GF-D8 (cell line): ENCODE measurements at places on chromosomes 12 and 14.

GRCh38 chr14:96405677-96406076, 13.7 kb downstream of the AK7 start:
- DNase-seq = no peak

DNA sequence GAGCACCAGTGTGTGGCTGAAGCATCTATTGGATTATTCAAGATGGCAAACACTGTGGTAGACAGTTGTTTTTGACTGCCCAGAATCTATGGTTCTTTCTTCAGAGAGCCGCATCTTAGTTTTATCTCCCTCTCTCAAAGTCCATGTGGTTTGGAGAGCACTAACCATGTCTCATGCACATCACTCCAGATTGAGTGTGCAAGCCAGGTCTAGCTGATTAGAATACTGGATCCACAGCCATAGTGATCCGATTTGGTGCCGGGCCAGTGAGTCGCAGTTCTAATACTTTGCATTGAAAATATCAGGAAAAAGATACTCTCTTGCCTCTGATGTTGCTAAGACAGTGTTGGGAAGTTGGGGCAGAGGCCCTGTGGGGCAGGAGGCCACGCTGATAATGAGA, 4.6 kb upstream of the SBNO1 start:
- no peak for DNase-seq

GRCh38 chr12:2779281-2779680, 15.5 kb upstream of the FKBP4 start:
- DNase-seq = no peak

DNA sequence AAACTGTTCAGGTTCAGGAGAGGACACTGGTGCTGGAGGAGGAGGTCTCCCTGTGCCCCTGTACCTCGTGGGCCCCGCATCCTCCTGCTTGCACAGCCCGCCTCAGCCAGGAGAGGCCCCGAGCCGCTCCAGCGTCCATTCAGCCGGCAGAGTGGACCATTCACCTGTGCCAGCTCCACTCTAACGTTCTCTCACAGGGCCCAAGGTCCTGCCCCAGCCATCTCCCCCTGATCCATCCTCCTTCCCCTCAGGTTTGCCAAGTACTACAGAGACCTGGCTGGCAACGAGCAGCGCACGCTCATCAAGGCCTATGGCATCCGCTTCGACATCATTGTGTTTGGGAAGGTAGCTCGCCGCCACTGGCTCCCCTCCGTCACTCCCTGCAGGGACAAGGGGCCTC, 22.2 kb downstream of the P2RX4 start:
- no peak for DNase-seq

DNA sequence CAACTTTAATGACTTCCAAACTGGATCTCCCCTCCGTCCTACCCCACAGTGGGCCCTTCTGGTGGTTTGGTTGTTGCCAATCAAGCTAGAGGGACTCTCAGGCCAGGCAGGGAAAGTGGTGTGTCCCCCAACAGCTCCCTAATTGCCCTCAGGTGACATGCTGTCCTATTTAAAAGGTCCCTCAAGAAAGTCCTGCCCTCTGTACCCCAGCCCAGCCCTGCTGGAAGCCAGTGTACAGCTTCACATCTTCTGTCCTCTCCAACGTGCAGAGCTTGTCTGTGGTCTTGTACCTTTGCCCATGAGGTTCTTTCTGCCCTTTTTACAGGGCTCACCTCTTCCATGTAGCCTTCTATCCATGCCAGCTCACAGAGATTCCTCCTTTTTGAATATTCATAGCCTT, 4.2 kb downstream of the RIN3 start:
- DNase-seq = no peak

DNA sequence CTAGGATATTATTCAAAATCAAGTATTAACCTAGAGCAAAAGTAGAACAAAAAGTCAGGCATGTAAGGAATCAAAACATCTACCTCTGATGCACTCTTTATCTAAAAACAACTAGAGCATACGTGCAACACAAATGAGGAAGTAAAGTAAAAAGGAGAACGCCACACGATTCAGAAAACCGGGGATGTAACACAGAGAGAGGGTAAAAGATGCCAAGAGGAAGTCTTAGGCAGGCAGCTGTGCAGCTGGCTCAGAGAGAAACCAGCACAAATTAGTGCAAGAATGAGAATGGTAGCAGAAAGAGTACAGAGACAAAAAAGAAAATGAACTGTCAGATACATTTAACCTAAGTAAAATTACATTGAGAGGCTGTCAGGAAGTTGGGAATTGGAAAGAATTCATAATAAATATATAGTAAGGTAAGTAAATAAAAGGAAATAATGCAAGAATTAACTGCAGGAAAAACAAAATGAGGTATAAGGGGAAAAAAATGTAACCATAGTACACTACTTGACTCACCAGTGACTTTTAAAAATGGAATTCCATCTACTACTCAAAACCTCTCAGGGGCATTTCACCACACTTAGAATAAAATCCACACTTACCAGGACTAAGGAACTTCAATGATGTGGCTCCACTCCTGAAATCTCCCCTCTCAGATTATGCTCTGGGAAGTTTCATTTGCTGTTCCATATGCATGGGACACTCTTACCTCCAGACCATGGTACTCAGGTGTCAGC, 17.1 kb downstream of the BCAT1 start:
- DNase-seq = peak; percentile 78

DNA sequence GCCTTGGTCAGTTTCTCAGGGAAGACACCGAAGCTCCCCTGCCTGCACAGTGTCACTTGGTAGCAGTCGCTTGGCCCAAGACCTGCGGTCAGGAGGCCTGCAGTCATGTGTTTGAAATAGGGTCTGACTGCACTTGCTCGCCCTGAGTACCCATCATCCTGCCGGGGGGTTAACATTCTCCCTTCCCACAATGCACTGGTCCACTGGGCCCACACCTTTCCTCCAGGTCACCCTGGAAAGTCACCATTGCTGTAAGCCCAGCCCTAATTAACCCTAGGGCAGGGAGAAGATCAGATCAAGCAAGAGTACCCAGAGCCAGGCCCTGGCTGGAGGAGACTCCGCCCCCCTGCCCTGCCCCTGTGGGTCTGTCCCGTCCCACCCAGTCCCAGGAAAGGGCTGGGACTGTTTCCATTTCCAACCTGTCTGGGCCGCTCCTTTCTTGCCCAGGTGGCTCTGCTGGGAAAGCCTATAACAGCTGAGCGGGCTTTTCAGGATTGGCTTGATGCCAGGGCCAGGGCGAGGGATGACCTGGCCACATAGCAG, 87.1 kb downstream of the ZFP36L1 start:
- DNase-seq = no peak

GRCh38 chr12:14611640-14612203, 44.0 kb upstream of the PLBD1 start:
- DNase-seq = no peak

DNA sequence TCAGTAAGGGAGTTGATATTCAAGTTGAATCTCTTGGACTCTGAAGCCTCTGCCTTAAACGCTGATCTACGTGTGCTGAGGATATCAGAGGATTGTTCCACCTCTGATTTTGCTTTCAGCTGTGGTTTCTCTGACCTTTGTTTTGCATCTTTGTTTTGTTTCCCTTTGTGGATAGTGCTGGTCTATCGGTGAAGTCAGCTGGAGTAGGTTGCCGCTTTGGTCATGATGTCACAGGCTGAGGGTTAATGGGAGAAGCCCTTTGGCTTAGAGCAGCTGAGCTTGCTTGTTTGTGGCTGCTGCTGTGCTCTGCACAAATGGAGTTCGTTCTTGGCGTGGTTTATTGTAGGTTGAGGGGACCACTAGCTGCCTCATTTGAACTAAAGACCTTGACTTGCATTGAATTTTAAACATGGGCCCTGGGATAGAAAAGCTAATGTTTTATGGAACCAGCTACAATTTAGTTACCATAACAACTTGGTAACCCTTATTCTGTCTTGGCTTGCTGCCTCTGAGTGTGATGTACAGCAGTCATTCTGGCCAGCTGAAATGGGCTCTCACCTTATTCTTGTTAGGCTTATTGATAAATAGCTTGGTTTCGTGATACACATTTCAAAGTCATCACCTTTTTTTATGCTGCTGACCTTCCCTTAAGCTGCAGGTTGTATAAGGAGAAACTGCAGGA, 284.5 kb upstream of the E2F7 start:
- DNase-seq = no peak

GRCh38 chr12:8689681-8690080, 8.1 kb upstream of the RIMKLB start:
- no peak for DNase-seq

DNA sequence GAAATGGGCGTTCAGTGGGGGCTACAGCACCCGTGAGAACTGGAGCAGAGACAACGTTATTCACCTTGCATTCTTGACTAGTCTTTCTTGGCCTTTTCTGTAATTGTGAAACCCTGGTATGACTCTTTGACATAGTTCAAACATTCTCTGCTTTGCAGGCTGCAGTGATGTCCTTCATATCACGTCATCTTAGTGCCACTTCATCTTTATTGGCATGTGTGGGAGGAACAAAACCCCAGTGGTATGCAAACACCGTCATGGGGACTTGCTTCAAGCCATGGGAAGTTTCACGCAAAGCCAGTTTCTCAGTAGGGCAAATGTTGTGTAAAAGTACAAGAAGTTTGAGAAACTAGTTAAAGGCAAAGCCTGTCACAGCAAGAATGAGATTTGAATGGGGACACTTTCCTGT, 20.2 kb upstream of the DUSP16 start:
- no peak for DNase-seq

- DNase-seq = no peak
These were observed 42.0 kb downstream of the LTBP2 start for GRCh38 chr14:74569806-74570591.

DNA sequence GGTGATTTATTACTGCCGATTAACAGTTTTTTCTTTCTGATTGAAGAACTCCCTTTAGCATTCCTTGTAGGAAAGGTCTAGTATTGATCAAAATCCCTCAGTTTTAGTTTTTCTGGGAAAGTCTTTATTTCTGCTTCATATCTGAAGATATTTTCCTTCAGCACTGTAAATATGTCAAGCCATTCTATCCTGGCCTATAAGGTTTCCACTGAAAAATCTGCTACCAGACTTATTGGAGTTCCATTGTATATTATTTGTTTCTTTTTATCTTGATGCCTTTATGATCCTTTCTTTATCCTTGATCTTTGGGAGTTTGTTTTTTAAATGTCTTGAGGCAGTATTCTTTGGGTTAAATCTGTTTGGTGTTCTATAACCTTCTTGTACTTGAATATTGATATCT, 55.0 kb upstream of the TMTC1 start:
- DNase-seq = no peak

- no peak for DNase-seq
These were observed 342.6 kb downstream of the NOVA1 start for GRCh38 chr14:26255213-26255612.

- DNase-seq = peak; percentile 80
These were observed 57.1 kb downstream of the ERC1 start for GRCh38 chr12:1047898-1048660.
